Activated T-cell treated with anti-CD3 and anti-CD28 coated beads, Interleukin-2, amount 50 U/mL, for 72 hours (primary cell): ENCODE measurements at places on chromosomes 5 and 9. TPM values are rescaled to one million over a fixed set of nuclear protein-coding genes. Genes with fewer than 3 reads are reported as not detected.

Gene SGCD
- 0.07 TPM for total RNA-seq

DNA sequence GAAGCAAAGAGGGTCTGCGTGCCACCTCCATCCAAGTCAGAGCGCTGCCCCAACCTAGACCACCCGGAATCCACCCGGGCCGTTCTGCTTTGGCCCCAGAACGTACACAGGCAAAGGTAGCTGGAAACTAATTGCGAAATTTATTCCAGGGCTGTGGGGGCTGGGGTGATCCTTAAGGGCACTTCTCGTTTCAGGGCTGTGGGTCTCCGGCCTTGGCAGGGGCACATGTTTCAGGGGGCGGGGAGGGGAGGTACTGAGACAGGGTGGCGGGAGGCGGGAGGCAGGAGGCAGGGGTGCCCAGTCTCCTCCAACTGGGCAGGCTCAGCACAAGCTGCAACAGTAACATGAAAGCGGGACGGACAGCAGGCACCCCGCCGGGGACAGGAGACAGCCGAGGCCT lies 26.1 kb downstream of the NR5A1 start:
- H3K27me3 ChIP-seq: peaks cover 7% of the 10 kb centered on the region
- H3K27ac ChIP-seq: no peak overlapping the region
- no peak overlapping the region for H3K4me3 ChIP-seq
- H3K36me3 ChIP-seq: no peaks in the 10 kb centered on the region
- H3K4me1 ChIP-seq: no peaks in the 10 kb centered on the region

GRCh38 chr9:13975611-13976290 lies 338.2 kb downstream of the NFIB start:
- H3K27ac ChIP-seq: no peak overlapping the region
- H3K27me3 ChIP-seq: no peaks in the 10 kb centered on the region
- no peaks in the 10 kb centered on the region for H3K4me1 ChIP-seq
- no peak for DNase-seq
- no peaks in the 10 kb centered on the region for H3K36me3 ChIP-seq

DNA sequence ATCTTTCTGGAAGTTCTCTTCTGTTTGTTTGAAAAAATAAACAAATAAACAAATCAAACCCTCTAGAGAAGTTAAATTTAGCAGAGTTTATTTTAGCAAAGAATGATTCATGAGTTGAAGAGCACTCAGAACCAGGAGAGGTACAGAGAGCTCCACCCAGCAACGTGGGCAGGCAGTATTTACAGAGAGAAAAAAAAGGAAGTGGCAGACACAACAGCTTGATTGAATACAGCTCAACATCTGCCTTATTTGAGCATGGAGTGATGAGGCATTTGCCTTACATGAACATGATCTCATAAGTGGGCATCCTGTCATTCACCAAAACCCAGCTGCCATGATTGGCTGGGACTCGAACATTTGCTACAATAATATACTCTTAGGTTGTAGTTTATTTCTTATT lies 381.6 kb upstream of the ADAMTS16 start:
- H3K27me3 ChIP-seq: no peaks in the 10 kb centered on the region
- no peak overlapping the region for H3K4me3 ChIP-seq
- DNase-seq: no peak
- peaks cover 2% of the 10 kb centered on the region for H3K36me3 ChIP-seq
- no peaks in the 10 kb centered on the region for H3K4me1 ChIP-seq

- no peaks in the 10 kb centered on the region for H3K27me3 ChIP-seq
- DNase-seq: no peak
- no peaks in the 10 kb centered on the region for H3K4me1 ChIP-seq
- no peak overlapping the region for H3K4me3 ChIP-seq
- H3K36me3 ChIP-seq: no peaks in the 10 kb centered on the region
Measured at GRCh38 chr9:125549039-125549438, 158.0 kb downstream of the MAPKAP1 start.

- H3K27ac ChIP-seq: peak overlapping the region; percentile 92
- H3K4me1 ChIP-seq: peaks cover 58% of the 10 kb centered on the region
- peaks cover 62% of the 10 kb centered on the region for H3K36me3 ChIP-seq
- no peak overlapping the region for H3K4me3 ChIP-seq
Measured at GRCh38 chr5:171405615-171406014, 13.8 kb upstream of the FGF18 start.

DNA sequence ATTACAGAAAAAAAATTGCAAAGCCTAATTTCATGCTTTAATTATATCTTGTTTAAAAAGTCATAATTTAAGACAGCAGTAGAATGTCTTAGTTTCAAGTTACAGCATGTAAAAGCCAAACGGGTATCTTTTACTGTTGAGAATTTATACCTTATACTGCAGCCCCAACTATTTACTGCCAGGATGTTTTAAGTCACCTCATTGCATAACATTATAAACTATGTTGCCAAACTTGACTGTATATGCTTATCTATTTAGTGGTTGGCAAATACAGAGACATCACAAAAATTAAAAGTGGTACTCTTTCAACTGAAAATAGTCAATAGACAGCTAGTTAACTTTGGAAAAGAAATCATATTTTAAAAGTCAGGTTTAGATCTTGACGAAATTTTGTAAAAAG lies 119.5 kb downstream of the EDIL3 start:
- H3K27me3 ChIP-seq: no peaks in the 10 kb centered on the region
- H3K27ac ChIP-seq: no peak overlapping the region
- no peak for DNase-seq
- no peak overlapping the region for H3K4me3 ChIP-seq
- H3K4me1 ChIP-seq: no peaks in the 10 kb centered on the region
- H3K36me3 ChIP-seq: no peaks in the 10 kb centered on the region

DNA sequence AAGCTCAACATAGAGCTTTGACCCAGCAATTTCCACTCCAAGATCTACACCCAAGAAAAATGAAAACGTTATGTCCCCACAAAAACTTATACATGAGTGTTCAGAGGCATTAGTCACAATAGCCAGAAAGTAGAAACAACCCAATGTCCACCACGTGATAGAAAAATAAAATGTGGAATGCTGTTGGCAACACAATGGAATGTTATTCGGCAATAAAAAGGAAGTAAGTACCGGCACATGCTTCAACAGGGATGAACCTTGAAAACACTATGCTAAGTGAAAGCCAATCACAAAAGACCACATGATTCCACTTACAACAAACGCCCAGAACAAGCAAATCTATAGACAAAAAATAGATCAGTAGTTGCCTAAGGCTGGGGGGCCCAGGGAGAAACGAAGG lies 6.0 kb downstream of the UBQLN1 start:
- no peaks in the 10 kb centered on the region for H3K27me3 ChIP-seq
- H3K4me3 ChIP-seq: peak overlapping the region; percentile 11
- peaks cover 80% of the 10 kb centered on the region for H3K4me1 ChIP-seq
- peaks cover 3% of the 10 kb centered on the region for H3K36me3 ChIP-seq
- DNase-seq: no peak

GRCh38 chr9:14014218-14014617 lies 299.7 kb downstream of the NFIB start:
- no peaks in the 10 kb centered on the region for H3K27me3 ChIP-seq
- no peaks in the 10 kb centered on the region for H3K36me3 ChIP-seq
- DNase-seq: no peak
- H3K27ac ChIP-seq: no peak overlapping the region
- no peak overlapping the region for H3K4me3 ChIP-seq
- H3K4me1 ChIP-seq: no peaks in the 10 kb centered on the region

GRCh38 chr9:16029046-16029615 lies 476.3 kb downstream of the CCDC171 start:
- H3K4me3 ChIP-seq: no peak overlapping the region
- no peak for DNase-seq
- no peaks in the 10 kb centered on the region for H3K36me3 ChIP-seq
- peaks cover 10% of the 10 kb centered on the region for H3K4me1 ChIP-seq

- H3K4me3 ChIP-seq: peak overlapping the region; percentile 70
- H3K27ac ChIP-seq: peak overlapping the region; percentile 88
- H3K27me3 ChIP-seq: no peaks in the 10 kb centered on the region
- DNase-seq: no peak
- peaks cover 17% of the 10 kb centered on the region for H3K36me3 ChIP-seq
Measured at GRCh38 chr9:114721491-114722079, 39.6 kb upstream of the TEX48 start.

- no peak overlapping the region for H3K27ac ChIP-seq
- no peak overlapping the region for H3K4me3 ChIP-seq
- peaks cover 2% of the 10 kb centered on the region for H3K36me3 ChIP-seq
- peaks cover 85% of the 10 kb centered on the region for H3K27me3 ChIP-seq
- H3K4me1 ChIP-seq: peaks cover 74% of the 10 kb centered on the region
Measured at GRCh38 chr9:93954434-93955061, 607 bp downstream of the BARX1 start.

- peaks cover 27% of the 10 kb centered on the region for H3K27me3 ChIP-seq
- H3K4me3 ChIP-seq: no peak overlapping the region
- no peak for DNase-seq
- H3K27ac ChIP-seq: no peak overlapping the region
- H3K4me1 ChIP-seq: peaks cover 8% of the 10 kb centered on the region
Measured at GRCh38 chr5:159033351-159033657, 66.4 kb downstream of the EBF1 start.

GRCh38 chr5:111043712-111044506 lies 27.6 kb upstream of the TSLP start:
- H3K36me3 ChIP-seq: no peaks in the 10 kb centered on the region
- no peak for DNase-seq
- no peak overlapping the region for H3K4me3 ChIP-seq
- H3K27ac ChIP-seq: no peak overlapping the region

DNA sequence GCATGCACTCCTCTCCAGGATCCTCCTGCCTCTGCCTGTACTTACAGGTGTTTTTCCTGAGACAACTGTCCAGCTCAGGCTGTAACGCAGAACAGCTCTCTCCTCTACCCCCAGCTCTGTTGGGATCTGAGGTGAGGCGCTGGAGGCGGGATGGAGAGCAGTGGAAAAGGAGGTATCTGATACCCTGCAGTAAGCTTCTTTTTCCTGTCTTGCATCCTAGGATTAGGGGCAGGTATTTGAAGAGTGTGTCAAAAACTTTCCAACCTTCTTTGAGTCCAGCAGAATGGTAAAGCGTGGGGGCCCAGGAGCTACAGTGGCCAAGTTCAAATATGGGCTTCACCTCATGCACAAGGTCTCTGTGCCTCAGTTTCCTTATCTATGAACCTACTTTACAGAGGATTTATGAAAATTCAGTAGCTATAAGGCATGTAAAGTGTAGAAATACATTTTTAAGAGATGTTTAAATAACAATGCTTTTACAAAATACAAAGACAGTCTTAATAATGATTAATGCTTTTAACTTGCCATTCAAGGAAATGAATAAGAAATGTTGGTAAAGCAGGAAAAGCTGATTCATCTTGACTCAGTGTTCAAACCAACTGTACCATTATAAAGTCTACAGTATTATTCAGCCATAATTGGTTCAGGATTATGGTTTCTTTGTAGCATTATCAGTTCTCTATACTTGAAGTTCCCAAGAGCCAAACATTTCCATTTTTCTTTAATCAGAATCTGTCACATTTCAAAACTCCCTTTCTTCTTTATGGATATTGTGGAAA lies 26.1 kb downstream of the MAP1B start:
- no peak for DNase-seq
- no peaks in the 10 kb centered on the region for H3K36me3 ChIP-seq
- no peak overlapping the region for H3K4me3 ChIP-seq
- peaks cover 13% of the 10 kb centered on the region for H3K4me1 ChIP-seq
- peaks cover 81% of the 10 kb centered on the region for H3K27me3 ChIP-seq
- no peak overlapping the region for H3K27ac ChIP-seq

GRCh38 chr9:107813287-107813686 lies 323.7 kb upstream of the KLF4 start:
- DNase-seq: no peak
- no peak overlapping the region for H3K4me3 ChIP-seq
- H3K27ac ChIP-seq: no peak overlapping the region
- H3K27me3 ChIP-seq: no peaks in the 10 kb centered on the region
- H3K36me3 ChIP-seq: no peaks in the 10 kb centered on the region
- no peaks in the 10 kb centered on the region for H3K4me1 ChIP-seq

DNA sequence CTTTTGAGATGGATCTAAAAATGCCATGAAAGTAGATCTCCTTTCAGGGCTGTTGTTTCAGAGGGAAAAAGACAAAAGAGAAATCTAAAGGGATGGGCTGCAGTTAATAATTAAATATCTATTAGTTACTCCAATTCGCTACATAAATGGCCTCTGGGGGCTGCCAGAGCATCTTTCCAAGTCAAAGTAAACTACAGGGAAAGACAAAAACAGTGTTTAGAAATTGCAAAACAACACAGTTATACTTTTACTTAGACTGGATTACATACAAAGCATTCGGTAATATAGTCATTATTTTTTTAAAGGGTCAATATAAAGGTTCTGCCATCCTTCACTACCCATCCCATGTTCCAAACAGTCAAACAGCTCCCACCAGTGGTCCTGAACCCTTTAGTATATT lies 853.5 kb upstream of the DMAC1 start:
- no peak overlapping the region for H3K27ac ChIP-seq
- no peak overlapping the region for H3K4me3 ChIP-seq
- peaks cover 8% of the 10 kb centered on the region for H3K27me3 ChIP-seq

DNA sequence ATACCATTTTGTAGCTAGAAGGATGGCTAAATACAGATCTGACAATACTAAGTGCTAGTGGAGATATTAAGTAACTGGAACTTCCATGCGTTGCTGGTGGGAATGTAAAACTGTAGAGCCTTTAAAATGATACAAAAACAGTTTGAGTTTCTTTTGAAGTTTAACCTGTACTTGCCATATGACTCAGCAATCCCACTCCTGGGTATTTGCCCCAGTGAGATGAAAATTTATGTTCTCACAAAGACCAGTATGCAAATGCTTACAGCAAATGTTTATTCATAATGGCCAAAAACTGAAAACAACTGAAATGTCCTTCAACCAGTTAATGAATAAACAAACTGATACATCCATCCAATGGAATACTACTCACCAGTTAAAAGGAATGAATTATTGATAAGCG lies 137.3 kb downstream of the SLC12A2 start:
- no peaks in the 10 kb centered on the region for H3K27me3 ChIP-seq
- no peaks in the 10 kb centered on the region for H3K4me1 ChIP-seq
- no peak overlapping the region for H3K27ac ChIP-seq
- no peak overlapping the region for H3K4me3 ChIP-seq
- no peaks in the 10 kb centered on the region for H3K36me3 ChIP-seq
